Stimulated activated CD8-positive, alpha-beta memory T cell treated with anti-CD3 and anti-CD28 coated beads, Interleukin-15, amount 100 ng/mL, for 1 hour (primary cell): ENCODE measurements at places on chromosomes 5 and 9.

GRCh38 chr5:89097103-89097502, 214.1 kb upstream of the MEF2C start:
- DNase-seq, result no peak

DNA sequence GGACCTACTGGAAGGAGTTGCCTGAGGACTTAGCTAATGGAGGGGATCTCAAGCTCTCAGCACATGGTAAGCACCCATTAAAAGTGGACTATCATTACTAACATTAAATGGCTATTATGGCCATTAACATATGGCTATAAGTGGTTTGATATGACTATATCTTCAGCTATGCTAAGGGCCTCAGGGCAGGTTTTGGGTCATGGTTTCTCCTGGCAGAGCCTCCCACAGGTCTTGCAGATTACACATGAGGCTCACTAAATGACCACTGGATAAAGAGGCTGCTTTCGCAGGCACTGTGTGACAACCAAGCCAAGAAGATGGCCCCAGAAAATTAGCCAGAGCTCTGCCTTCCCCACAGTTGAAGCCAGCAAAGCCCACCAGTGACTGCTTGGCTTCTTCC, 15.4 kb downstream of the CCNJL start:
- no peak for DNase-seq

- no peak for DNase-seq
Measured at GRCh38 chr9:99366183-99366582, 144.1 kb downstream of the SEC61B start.

- no peak for DNase-seq
Measured at GRCh38 chr9:125910286-125910685, 163.1 kb downstream of the PBX3 start.

- no peak for DNase-seq
Measured at GRCh38 chr9:98600631-98601030, 108.1 kb downstream of the GABBR2 start.

- no peak for DNase-seq
Measured at GRCh38 chr5:57779383-57780223, 297.0 kb upstream of the ACTBL2 start.

DNA sequence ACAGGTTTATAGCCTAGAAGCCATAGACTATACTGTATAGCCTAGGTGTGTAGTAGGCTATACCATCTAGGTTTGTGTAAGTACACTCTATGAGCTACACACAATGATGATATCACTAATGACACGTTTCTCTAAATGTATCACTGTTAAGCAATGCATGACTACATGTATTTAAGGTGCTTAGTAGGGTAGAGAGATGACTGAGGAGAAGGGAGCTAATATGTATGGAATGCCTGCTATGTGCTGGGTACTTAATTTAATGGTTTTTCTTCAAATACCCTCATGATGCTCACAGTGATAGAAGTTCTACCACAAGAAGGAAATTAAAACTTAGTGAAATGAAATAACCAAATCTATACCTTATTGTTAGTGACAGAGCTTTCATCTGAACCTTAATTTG, 1785.5 kb downstream of the EFNA5 start:
- DNase-seq, result no peak

GRCh38 chr5:136205061-136205702, 12.2 kb upstream of the SMIM32 start:
- no peak for DNase-seq

GRCh38 chr5:133290669-133291240, 238.9 kb downstream of the HSPA4 start:
- no peak for DNase-seq

DNA sequence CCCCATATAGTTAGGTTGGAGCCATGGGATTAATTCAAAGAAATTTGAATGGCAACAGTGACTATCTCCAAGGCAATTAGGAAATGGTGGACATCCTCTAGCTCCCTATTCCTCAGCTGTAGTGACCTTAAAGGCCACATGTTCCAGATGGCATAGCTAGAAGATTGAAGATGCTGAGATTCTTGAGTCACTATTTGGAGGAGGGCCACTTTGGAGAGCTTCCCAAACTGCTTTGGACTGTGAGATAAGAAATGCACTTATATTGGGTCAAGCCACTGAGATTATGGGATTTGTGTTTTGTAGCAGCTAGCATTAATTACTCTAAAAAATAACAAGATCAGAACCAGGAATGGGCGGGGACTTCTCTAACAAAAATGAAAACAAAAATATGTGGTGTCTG, 636.2 kb upstream of the CCNG1 start:
- DNase-seq, result no peak

- no peak for DNase-seq
Measured at GRCh38 chr9:112002847-112003457, 106.3 kb downstream of the UGCG start.

GRCh38 chr5:83972236-83972635, 251.6 kb upstream of the HAPLN1 start:
- DNase-seq, result no peak

DNA sequence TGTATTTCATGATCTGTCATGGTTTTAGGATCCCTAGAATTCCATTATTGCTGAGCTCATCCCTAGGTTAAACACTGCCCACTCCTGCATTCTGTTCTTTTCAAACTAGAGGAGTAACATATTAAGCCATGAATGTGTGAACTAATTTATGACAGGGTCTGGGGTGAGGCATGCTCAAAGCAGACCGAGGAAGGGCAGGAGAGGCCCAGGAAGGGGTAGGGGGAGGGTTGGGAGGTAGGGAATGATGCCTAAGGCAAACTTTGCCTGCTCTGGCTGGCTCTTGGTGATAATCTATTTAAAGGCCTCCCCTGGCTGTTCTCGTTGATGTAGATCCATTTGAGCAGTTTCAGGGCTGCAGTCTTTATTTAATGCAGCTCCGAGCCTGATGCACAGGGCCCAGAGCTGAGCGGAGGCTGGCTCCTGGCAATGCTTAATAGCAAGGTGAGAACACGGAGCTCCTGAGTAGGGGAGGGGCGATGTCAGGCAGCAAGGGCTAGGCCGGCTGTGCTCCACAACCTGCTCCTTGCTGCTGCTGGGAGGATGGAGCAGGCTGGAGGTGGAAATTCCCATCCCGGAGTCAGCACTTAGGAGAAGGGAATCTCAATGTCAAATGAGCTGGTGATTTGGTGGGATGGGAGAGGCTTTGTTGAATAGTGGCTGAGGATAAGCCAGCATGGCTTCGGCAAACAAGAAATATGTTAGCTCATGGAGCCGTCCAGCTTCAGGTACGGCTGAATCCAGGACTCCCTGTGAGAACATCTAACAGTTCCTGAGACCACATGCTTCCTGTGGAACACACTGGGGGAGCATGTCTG, 73.2 kb upstream of the UNC5A start:
- no peak for DNase-seq

- no peak for DNase-seq
Measured at GRCh38 chr5:51381761-51382474, 1.3 kb upstream of the ISL1 start.

GRCh38 chr5:129125819-129126218, 31.3 kb downstream of the ISOC1 start:
- DNase-seq, result no peak

GRCh38 chr9:133971981-133972941, 19.9 kb downstream of the VAV2 start:
- DNase-seq, result no peak

DNA sequence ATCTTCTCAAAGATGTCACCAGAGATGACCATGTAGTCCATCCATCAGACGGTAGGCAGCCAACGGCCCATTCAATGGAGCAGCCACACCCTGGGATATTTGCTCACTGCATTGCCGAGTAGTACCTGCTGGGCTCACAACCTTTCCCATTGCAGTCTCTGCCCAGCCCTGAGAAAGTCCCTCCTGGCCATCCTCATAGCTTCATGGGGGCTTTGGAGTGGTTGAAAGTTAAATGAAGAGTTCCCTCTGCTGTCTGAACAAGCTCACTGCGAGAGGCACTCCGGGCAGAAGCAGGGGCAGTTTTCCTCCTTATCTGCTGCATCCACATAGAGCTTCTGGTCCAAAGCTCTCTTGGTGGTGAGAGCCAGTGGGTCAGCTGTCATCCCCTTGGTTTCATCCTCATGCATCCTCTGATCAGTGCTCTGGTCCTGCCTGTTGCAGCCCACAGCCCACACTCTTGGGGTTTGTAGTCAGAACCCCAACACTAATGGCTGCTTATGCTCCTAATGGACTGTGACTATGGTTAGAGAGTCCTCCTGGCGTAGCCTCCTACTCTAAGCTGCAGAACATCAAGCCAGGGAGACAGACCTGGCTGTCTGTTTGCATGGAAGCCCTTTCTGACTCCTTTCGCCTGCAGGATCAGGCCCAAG, 23.3 kb downstream of the TNFSF8 start:
- no peak for DNase-seq

DNA sequence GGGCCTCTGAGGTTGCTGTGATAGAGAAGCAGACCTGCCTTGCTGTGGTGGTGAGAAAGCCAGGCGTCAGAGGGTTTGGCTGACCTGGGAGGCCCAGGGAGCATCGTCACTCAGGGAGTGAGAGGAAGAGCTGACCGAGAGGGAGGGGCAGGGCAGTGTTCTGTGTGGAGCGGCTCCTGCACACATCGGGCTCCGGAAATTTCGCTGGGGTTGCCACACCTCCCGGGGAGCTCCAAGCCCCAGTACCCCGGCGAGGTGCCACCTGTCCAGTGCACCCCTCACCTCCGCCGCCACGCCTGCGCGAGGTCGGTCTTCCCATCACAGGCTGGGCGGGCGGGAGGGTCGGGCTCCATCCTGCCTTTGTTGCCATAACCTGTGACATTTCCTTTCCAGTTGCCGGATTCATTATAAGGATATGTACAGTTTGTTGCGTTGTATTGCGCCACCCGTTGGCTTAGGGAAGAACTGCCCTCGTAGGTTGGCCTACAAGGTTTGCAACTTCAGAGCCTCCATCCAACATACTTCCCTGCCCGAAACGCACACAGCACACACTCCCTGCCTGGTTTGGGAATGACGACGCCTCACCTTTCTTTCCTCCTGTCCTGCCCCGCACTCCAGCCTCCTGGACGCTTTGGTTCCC, 223.2 kb downstream of the CACNA1B start:
- no peak for DNase-seq

DNA sequence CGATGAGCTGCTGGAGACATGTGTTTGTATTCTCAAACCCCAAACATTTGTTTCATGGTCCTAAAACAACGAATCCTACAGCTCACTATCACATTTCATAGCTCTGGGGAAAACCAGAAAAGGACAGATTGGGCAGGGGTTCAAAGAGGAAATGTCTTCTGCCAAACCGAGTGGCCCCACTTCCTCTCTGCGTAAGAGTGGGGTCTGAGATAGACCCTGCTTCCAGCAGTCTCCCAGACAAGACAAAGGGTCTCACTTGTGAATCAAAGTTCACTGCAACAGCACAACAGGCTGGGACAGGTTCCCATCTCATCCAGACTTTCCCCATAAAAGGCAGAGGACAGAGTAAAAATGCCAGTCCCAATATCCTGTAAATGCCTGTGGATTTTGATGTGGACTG, 276.2 kb upstream of the SLC24A2 start:
- no peak for DNase-seq

GRCh38 chr5:14617441-14617840, 35.8 kb downstream of the OTULINL start:
- no peak for DNase-seq

- DNase-seq, result no peak
Measured at GRCh38 chr5:76074487-76075065, 8.6 kb upstream of the SV2C start.

DNA sequence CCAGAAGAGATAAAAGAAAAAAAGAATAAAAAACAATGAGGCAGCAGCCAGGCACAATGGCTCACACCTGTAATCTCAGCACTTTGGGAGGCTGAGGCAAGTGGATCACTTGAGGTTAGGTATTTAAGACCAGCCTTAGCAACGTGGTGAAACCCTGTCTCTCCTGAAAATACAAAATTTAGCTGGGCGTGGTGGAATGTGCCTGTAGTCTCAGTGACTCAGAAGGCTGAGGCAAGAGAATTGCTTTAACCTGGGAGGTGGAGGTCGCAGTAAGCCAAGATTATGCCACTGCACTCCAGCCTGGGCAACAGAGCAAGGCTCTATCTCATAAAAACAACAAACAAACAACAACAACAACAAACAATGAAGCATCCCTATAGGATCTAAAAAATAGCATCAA, 121.5 kb downstream of the HMHB1 start:
- no peak for DNase-seq

DNA sequence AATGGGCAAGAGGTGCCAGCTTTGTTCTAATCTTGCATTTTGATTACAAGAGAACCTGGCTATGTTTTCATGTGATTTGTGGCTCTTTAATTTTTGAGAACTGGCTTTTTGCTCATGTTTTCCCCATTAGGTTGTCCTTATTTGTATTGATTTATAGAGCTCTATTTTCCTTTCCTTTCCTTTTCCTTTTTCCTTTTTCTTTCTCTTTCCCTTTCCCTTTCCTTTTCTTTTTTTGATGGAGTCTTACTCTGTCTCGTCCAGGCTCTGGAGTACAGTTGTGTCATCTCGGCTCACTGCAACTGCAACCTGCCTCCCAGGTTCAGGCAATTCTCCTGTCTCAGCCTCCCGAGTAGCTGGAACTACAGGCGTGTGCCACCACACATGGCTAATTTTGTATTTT, 55.5 kb downstream of the GPBP1 start:
- DNase-seq, result no peak

- DNase-seq, result no peak
Measured at GRCh38 chr5:178765753-178766300, 35.4 kb upstream of the ZNF354A start.

GRCh38 chr9:27586304-27586703, 13.0 kb upstream of the C9orf72 start:
- DNase-seq, result no peak

GRCh38 chr9:132789719-132790118, 88.4 kb downstream of the AK8 start:
- no peak for DNase-seq

DNA sequence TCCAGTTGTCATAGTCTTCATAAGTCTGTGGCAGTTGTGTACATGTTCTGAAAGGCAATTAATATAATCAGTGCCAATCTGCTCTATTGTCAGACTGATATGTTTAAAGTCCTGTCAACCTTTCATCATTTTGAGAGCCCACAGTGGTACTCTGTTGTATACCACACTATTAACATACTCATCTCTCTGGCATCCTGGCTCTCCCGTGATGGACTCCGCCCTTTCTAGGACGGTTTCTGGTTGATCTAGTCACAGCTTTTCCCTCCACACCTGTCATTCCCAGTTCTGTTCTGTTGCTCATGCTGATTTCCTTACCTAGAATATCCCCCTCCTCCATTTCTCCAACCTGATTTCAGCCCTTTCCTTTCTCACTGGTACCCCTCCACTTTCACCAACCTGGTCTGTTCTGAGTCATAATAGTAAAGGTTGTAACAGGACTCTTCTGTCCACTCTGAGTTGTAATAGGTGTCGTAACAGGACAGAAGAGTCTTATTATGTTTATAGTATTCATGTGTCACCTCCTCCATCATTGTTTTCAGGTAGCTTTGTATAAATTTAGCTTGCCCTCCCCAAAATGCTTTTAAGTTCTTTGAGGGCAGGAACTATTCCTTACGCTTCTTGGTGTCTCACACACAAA, 4.1 kb downstream of the PTCD2 start:
- DNase-seq, result no peak

GRCh38 chr9:116383133-116383532, 229.5 kb downstream of the PAPPA start:
- DNase-seq, result no peak

- no peak for DNase-seq
Measured at GRCh38 chr5:168086746-168087145, 204.7 kb upstream of the WWC1 start.

GRCh38 chr9:130400870-130401269, 43.9 kb upstream of the ASS1 start:
- no peak for DNase-seq

- no peak for DNase-seq
Measured at GRCh38 chr5:163434401-163434866, 3.0 kb upstream of the CCNG1 start.
